Spinal cord (tissue), 10 donors: ENCODE measurements at places on chromosomes 6 and 20.

GRCh38 chr20:40610730-40611129 is 78.3 kb downstream of the MAFB start:
- no peak for DNase-seq

DNA sequence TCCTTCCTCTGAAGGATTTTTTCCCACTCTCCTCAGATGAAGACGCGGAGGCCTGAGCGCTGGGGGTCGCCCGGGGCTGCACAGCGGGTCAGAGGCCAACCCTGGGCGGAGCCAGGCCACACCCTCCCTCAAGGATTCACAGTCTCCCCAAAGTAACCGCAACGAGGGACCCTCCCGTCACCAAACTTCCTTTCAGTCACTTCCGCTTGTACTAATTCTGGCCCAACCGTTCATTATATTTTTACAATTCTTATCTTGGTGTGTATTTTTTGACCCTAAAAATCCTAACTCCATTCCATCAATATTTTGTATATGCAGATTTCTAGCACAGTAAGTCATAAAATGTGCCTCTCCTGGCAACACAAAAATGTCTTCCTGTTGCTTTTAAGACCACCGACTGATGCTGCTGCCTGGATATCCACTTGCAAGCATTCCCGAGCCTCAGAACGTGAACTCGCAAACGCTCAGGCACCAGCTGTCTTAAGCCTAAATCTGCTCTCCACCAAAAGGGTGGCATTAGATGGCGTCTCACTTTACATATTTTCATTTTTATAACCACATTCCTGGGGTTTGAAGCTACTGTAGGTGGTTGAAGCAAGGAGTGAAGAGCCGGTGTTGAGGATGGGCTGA is 128.0 kb downstream of the DLL1 start:
- DNase-seq = no peak

- no peak for DNase-seq
These were observed 92.7 kb upstream of the SIRPA start for GRCh38 chr20:1802385-1803060.

DNA sequence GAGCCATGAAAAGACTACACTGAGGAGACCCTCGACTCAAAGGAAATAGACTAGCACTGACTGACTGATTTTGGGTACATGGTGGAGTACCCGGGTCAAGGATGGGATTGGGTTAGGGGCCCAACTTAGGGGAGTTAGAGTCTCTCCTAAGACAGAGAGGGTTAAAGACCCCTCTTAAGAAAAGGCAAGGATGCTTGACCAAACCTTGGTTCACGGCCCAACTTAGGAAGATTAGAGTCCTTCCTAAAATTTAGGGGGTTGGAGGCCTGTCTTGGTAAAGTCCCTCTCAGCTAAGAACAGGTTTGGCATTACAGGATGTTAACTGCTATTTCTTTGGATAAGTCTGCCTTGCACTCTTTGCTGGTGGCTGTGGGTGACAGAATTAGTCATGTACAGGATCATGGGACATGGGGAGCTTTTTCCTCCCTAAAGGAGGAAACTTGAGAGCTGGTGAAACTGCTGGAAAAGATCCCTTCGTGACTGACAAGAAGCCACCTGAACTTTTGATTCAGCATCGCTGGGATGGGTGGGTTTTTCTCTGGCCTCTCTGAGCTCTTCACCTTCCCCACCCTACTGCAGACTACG is 12.3 kb upstream of the SLC22A16 start:
- DNase-seq = no peak

DNA sequence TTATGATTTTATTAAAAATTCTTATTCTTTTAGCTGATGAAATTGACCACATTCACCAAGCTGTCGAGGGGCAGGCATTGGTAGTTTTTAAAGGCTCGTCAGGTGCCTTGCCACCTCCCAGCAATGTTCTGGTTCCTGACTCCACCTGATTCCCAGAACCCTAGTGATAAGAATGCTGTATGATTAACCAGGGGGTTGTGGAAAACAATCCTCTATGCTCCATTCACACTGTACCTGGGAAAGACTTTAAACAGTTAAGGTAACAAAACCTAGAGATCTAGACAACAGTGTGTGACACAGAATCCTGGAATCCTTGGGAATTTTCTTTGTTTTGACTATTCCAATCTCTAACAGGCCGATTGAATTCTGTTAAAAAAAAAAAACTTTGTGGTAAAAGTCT is 165.7 kb upstream of the OLIG3 start:
- no peak for DNase-seq

GRCh38 chr20:52683761-52684160 is 288.4 kb upstream of the TSHZ2 start:
- no peak for DNase-seq

DNA sequence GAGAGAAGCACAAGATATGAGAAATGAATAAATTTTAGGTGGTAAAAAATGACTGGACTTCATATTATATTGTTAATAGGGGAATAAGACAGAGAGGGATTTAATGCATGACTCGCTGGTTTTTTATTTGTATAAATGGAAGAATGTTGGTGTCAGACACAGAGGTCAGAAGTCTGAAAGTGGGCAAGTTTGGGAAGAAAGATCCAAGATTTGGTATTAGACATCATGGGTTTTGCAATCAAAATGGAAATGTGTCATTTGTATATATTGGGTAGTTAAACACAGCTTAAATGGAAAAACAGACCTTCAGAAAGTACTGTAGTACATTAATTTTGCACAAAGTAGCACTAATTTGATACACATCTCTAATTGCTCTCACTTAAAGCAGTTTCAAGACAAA is 96.2 kb downstream of the EYA4 start:
- DNase-seq = no peak

DNA sequence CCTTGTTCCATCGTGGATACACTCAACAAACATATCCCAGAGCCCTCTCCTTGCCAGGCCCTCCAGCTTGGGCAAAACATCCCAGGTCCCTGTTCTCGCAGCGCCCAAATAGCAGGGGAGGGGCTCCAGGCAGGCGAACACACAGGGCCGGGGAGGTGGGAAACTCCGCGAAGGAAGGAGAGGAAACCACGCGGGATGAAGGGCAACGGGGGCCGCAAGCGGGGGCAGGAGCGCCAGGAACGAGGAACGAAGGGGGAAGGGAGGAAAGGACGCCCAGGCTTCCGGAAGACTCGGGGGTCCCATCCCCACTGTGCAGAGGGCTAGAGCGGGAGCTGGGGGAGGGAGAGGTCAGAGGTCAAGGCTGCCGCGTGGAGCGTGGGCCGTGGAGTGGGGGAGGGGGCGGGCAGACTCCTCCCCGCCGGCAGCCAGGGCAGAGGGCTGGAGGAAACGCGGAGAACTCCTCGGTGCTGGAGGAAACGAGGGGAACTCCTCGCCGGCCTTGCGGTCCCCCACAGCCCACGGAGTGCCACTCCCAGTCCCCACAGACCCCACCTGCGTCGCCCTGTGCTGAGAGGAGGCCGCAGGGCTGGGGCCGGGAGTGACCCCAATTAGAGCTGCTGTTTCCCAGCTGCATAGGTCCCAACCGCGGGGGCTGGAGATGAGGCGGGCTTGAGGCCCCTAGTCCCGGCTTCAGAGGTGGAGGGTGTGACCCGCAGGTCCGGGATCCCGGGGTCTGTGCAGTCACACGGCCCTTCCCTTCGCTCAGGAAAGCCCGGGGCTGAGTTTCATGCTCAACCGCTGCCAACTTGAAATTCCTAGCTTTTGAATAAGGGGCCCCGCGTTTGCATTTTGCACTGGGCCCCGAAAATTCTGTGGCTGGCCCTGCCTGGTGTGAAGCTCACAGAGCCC is 1.2 kb upstream of the RBM38 start:
- no peak for DNase-seq

GRCh38 chr6:47787620-47788497 is 6.0 kb downstream of the OPN5 start:
- DNase-seq = peak; percentile 66

- no peak for DNase-seq
These were observed 96.7 kb downstream of the BACH2 start for GRCh38 chr6:90199900-90200299.

DNA sequence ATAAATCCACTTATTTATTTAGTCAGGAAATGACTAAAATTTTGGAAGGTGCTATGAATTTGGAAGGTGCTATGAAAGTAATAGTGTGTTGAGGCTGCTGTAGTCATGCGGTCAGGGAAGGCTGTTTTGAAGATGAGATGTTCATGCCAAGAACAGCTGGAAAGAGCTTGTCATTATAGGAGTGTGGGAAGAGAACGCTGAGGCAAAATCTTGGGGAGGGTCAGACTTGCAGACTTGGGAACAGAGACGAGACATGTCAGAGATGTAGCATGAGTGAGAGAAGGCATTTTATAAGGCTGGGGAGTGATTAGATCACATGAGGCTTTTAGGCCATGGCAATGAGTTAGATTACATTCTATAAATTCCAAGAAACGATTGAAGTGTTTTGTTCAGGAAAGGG is 124.0 kb upstream of the B3GAT2 start:
- DNase-seq = no peak

DNA sequence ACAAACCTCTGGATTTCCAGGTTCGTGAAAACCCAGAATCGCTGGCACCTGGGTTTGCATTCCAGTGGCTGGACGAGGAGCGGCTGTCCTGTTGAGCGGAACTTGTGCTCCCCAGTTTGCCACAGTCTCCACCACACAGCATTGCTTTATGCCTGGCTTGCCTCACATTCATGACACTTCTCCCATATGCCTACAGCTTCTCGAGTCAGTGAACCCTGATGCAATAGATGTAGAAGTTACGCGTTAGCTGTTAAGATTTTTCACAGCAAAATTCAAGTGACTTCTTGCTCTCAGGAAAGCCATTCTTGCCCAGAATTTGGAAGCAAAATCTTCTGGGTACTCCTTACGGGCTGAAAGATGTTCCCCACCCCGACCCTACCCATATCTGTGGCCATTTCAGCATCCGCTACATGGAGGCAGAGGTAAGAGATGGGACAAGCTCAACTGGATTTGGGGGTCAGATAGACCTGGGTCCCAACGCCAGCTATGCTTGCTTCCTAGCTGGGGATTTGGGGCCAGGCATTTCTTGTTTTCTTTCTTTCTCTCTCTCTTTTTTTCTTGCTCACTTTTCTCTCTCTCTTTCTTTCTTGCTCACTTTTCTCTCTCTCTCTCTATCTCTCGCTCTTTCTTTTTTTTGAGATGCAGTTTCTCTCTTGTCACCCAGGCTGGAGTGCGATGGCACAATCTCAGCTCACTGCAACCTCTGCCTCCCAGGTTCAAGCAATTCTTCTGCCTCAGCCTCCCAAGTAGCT is 12.4 kb upstream of the GDAP1L1 start:
- DNase-seq = no peak

GRCh38 chr6:131103901-131104300 is 31.4 kb upstream of the AKAP7 start:
- DNase-seq = no peak

DNA sequence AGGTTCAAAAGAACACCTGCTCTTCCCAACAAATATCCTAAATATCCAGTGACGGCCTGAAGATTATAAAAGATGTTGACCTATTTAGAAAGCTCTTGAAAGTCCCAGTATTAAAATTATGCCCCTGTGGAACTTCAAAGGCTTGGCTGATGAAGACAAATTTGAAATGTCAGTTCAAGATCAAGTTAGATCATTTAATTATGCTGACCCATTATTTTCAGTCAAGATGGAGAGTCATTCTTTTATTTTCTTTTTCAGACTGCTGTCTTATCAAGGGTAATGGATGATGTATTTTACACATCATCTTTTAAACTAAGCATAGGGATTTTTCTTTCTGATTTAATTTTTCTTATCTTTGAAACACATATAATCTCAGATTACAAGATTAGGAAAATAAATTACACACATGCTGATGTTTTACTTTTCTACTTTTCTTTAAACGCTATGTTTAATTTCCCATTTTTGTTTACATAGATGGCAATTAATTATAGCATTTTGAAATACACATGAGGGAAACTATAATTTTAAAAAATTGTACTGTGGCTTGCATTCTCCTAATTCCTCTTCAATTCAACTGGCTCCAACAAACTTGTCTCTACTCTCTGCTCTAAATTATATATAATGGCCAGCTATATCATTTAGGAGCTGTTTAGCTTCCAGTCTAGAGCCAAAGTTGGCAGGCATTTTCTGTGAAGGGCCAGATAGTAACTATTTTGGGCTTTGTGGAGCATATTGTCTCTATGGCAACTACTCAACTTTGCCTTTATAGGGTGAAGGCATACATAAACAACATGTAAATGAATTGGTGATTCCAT is 123.7 kb downstream of the RCAN2 start:
- DNase-seq = no peak
